ENCODE measurements at places on chromosomes 12 and 14.

DNA sequence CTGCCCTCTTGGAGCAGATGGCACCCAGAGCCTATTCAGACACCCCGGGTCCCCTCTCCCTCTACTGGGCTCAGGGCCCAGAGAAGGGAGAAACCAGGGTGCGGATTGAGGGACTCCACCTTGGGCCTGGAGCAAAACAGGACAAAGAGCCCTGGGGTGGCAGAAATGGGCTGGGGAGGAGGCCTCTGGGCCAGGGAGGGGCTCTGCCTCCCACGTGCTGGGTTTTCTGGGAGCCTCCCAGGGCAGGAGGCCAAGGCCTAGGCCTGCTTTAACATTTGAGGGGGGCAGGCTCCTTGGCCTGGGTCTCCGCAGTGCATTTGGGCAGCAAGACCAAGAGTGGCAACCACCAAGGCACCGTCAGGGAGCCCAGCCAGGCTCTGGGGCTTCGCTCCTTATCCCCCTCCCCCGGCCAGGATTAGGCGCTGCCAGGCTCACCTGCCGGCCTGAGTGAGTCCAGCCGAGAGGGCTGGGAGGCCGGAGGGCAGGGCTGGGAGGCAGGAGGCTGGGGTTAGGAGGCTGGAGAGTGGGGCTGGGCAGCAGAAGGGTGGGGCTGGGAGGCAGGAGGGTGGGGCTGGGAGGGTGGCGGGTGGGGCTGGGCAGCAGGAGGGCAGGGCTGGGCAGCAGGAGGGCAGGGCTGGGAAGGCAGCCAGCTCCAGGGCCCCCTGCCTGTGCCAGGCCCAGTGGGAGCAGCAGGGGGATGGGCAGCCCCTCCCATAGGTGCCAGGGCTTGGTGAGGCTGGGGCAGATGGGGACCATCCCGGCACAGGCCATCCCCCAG is 101.8 kb upstream of the EIF5 start:
- no peak for DNase-seq

GRCh38 chr14:72024043-72024407 is 91.8 kb downstream of the RGS6 start:
- no peak for DNase-seq

DNA sequence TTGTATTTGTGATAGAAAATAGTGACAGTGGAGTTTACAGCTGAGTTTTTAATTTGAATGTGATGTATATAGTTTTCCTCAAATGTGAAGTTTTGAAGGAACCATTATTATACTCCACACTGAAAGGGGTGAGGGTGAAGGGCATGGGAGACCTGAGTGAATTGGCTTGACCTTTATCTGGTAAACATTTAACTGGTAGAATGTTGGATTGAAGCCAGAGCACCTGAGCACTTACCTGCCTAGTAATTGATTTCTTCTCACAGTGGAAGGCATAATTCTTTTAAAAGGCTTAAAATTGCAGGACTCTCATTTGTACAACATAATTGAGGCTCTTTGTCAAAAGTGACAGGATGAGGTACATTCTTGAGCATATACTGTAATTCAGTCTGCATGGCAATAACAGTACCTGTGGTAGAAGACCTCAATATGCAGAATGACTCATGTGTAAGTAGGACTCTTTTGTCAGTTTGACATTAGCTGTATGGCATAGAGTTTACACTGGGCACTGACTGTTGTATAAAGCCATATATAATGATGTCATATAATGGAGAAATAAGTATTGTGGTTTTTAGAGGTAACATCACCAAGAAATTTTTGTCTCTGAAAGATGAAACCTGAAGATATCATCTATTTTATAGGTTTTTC is 309.6 kb downstream of the TMTC2 start:
- DNase-seq = no peak

DNA sequence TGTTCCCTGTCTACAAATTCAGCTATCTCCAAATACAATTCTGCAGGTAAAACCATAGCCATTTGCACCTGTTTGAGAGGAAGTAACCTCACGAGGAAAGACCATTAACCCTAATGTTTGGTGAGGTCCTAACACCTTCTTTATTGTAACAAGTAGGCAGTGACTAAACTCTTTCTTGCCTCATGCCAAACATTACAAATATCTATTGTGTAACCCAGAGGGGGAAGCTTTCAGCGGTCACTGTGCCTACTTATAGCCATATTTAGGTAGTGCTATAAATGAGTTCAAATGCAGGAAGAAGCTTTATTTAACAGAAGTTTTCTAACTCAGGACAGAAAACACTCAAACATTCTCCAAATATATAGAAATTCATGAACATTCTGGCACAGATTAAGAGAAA is 252.7 kb downstream of the LRFN5 start:
- no peak for DNase-seq

DNA sequence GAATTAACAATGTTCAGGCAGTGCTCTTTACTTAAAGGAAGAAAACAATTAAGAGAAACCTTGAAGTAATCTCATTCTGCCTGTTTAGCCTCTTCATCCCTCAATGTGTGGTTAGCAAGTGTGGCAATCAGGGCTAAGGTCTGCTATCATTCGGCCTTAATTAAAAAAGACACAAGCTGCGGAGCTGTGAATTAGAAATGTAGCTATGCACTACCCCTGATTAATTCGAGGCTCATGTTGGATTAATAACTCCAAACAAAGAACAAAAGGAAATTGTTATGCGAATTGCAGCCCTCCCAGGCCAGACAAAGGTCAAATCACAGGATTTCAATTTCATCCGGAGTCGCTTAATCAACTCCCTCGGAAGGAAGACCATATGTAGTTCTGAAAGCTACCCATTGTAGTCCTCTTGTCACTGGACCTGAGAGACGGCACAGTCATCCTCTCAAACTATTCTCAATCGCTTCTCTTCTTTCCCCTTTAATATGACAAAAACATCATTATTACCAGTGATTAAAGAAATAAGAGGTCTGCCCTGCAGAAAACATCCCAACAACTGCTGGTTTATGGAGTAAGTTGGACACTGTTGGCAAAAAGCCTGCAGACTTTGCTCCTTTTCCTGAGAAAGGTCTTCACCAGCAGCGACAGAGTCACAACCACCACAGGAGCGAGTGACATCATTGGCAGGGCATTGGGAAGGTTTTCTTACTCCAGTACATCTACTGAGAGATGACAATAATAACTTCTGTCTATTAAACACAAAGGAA is 71.1 kb upstream of the SOX5 start:
- no peak for DNase-seq

- no peak for DNase-seq
Measured at GRCh38 chr12:108231109-108231905, 102.2 kb downstream of the WSCD2 start.

DNA sequence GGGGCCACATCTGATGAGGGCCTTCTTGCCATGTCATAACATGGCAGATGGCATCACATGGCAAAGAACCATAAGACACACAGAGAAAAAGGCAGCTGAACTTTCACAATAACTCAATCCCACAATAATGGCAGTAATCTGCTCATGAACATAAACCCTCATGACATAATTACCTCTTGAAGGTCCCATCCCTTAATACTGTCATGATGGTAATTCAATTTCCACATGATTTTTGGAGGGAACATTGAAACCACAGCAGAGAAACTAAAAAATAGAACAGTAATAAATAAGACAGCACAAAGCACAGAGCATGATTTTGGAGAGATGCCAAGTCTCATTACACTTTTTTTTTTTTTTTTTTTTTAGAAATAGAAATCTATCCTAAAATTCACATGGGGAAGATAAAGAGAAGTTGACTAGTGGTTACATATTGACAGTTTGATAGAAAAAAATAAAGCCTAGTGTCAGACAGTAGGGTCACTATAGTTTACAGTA is 61.8 kb upstream of the ATF7IP start:
- no peak for DNase-seq

DNA sequence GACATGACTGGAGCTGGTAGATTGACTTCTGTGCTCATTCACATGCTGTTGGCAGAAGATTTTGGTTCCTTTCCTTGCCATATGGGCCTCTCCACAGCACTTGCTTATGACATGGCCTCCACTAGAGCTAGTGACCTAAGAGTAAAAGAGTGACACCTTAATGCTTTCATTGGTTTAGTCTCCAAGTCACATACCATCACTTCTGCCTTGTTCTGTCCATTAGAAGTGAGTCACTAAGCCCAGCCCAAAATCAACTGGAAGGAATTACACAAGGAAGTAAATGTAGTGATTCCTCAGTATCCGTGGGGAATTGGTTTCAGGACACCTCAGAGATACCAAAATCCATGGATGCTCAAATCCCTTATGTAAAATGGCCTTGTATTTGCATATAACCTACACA is 81.3 kb downstream of the PPHLN1 start:
- DNase-seq = no peak

DNA sequence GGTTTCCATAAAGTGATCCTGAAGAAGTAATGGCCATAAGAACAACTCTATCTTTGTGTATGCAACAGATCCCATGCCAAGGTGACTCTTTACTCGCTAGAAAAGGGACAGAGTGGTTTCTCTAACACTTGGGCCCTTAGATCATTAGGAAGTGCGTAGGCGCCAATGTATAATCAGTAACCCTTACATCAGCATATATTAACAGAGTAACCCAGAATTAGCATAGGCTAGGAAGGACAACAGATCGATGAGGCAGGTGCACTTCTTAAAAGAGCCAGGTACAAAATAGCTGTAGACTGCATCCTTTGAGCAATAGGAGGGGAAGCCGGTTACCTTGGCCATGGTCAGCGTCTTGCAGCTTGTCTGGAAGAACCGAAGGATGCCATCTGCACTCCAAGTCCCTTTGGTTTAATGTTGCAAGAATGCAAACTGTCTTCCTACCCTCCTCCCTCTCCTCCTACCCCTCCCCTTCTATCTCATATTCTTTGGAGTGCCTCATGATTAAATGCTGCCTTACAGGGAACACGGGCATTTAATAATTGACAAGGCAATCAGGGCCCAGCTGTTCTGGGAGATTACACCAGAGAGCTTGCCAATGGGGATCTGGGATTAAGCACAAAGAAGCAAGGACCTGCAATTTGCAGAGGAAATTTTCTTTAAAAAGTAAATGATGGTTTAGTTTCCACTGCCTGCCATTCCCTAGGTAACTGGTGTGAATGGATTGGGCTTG is 8.0 kb downstream of the GSG1 start:
- DNase-seq = no peak

DNA sequence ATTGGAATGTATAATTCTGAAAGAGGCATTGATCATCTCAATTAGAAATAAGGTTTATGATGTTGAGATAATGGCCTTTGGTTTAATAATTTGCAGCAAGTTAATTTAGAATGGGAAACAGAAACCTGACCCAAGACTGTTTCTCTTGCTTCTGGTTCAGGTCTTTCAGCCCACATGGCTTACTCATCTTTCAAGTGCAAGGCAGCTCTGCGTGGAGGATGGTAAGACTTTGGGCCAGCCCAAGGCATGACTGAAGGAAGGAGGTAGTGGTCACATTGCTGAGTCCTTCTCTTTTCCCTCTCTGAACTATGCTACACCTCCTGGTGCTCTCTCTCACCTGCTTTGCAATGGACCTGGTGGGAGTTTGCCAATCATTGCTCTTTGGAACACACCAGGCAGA is 98.7 kb downstream of the CAND1 start:
- DNase-seq = no peak

- DNase-seq = no peak
Measured at GRCh38 chr12:107461222-107461975, 224.2 kb upstream of the PWP1 start.

GRCh38 chr12:129305851-129306250 is 452.6 kb downstream of the GLT1D1 start:
- DNase-seq = no peak

DNA sequence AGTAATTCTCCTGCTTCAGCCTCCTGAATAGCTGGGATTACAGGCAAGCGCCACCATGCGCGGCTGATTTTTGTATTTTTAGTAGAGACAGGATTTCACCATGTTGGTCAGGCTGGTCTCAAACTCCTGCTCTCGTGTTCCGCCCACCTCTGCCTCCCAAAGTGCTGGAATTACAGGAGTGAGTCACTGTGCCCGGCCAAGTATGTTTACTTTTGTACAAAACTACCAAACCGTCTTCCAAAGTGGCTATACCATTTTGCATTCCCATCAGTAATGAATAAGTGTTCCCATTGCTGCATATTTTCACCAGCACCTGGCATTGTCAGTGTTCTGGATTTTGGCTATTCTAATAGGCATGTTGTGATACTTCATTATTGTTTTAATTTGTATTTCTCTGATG is 8.4 kb upstream of the KRT6A start:
- DNase-seq = no peak

- no peak for DNase-seq
Measured at GRCh38 chr12:120902846-120903411, 1.2 kb downstream of the SPPL3 start.

- DNase-seq = no peak
Measured at GRCh38 chr12:108668542-108668941, 34.8 kb upstream of the SELPLG start.

- DNase-seq = no peak
Measured at GRCh38 chr12:51752234-51752889, 96.2 kb downstream of the FIGNL2 start.

- DNase-seq = no peak
Measured at GRCh38 chr14:81161088-81161487, 59.7 kb downstream of the GTF2A1 start.

DNA sequence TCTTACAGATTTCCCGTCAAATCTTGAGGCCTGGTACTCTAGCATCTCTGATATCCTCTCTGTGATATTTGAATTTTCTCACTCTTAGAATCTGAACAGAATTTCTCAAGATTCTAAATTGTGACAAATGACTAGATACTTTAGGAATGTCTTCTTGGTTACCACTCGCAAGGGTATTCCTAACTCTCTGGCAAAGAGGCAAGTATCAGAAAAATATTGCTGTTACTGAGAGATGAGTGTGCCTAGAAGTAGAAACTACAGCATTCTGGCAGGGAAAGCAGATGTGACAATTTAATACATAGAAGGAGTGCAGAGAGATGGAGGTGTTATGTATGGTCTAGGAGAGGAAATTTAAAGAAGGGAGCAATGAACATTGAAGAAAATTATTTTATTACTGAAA is 467.8 kb downstream of the LRIG3 start:
- no peak for DNase-seq

- DNase-seq = no peak
Measured at GRCh38 chr12:89960607-89961394, 252.2 kb upstream of the ATP2B1 start.

- DNase-seq = no peak
Measured at GRCh38 chr14:91244501-91244901, at the start of gene GPR68. TSS of gene GPR68 (minus strand) at chr14:91244704. CDS start at chr14:91235050, 9,654 bp downstream.

DNA sequence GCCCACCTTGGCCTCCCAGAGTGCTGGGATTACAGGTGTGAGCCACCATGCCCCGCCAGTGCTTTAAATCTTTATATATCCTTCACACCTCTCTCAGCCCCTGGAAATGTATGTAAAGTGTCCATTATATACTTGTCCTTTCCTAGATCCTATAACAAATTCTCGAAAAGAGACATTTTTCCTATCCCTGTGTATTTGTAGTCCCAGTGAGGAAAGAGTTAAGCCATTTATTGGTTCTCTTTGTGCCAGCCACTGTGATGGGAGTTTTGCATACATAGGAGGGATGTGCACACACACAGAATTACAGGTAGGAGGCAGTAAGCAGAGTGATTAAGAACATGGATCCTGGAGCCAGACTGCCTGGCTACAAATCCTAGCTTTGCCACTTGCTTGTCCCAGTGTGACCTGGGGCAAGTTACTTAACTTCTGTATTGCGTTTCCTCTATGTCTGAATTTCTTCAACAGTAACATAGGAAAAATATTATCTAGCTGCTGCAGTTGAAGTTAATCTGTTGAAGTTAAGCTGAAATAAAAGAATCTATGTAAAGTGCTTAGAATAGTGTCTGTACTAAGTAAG is 2.1 kb upstream of the RABGGTA start:
- DNase-seq = no peak

GRCh38 chr12:47982311-47982710 is 18.9 kb downstream of the TMEM106C start:
- no peak for DNase-seq

GRCh38 chr12:9646794-9647781 is 22.4 kb upstream of the CLEC2D start:
- no peak for DNase-seq
